ENCODE measurements at places on chromosomes 6 and 20. TPM values are rescaled to one million over a fixed set of nuclear protein-coding genes. Genes with fewer than 3 reads are reported as not detected.
A peak's percentile ranks its signal among the peaks of the same experiment; 100 is the strongest.

DNA sequence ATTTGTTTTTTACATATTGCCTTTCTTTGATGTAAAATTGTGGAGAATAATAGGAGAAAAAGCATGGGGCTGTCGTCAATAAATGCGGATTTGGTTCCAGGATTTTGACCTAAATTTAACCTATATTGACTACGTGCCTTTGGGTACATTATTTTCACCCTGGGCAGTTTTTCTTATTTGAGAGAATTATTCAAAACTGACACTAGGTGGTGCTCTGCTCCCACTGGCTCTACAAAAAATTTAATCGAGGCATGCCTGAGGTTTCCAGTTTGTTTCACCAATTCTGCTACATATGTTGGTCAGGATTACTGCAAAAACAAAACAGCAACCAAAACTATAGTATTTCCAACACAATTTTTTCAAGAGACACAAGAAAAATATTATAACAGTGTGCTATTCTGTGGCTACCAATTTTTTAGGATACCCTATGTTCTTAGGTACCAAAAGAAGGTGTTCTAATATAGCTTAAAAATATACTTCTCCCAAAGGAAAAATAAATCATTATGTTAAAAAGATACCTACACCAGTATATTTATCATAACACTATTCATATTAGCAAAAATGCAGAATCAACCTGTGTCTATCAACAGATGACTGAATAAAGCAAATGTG is 48.6 kb upstream of the FABP7 start:
- H3K27ac ChIP-seq: no peak overlapping the region
- peaks cover 5% of the 10 kb centered on the region for H3K4me1 ChIP-seq
- H3K36me3 ChIP-seq: no peaks in the 10 kb centered on the region
- H3K27me3 ChIP-seq: no peaks in the 10 kb centered on the region
- DNase-seq: no peak
- H3K4me3 ChIP-seq: no peak overlapping the region

- H3K27ac ChIP-seq: peak overlapping the region; percentile 66
- no peak for DNase-seq
- no peak overlapping the region for H3K4me3 ChIP-seq
- H3K4me1 ChIP-seq: peaks cover 89% of the 10 kb centered on the region
- no peaks in the 10 kb centered on the region for H3K27me3 ChIP-seq
Observed at GRCh38 chr6:108677357-108677756, 116.6 kb downstream of the FOXO3 start.

DNA sequence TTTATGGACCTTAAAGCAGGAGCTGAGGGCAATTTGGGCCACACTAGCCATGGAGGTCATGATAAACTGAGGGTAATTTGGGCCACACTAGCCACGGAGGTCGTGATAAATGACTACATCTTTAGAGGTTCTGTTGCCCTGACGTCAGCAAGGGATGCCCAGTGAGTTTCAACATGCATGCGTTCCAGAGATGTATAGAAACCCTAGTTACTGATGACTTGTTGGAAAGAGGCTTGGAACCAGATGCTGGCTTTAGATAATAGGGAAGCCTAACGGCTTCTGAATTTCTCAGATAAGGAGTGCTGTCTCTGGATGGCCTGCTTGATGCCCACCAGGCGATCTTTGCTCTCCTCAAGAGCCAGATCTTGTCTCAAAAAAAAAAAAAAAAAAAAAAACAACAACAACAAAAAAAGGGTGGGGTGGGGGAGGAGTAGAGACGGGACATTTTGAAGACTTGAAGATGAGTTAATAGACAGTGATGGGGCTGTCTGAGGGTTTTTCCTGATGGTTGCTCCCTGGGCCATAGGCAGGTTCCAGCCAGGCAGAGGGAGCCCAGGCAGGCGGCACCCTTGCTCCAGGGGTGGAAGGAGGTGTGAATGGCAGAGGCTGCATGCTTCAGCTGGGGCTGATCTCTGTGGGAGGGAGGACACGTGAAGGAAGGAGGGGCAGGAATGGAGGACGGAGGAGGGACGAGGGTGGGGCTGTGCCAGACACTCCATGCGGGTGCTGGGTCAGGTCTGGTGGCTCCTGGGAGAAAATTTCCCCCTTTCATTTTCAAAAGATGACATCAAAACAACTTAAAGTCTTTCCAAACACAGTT is 27.0 kb upstream of the FRMD1 start:
- no peaks in the 10 kb centered on the region for H3K36me3 ChIP-seq
- H3K27ac ChIP-seq: no peak overlapping the region
- no peaks in the 10 kb centered on the region for H3K4me1 ChIP-seq

GRCh38 chr6:153595903-153596302 is 443.1 kb upstream of the OPRM1 start:
- no peak for DNase-seq
- H3K4me3 ChIP-seq: no peak overlapping the region
- H3K27ac ChIP-seq: no peak overlapping the region
- H3K27me3 ChIP-seq: no peaks in the 10 kb centered on the region

Gene KIZ
- 21.1 TPM for total RNA-seq

All from gastrocnemius medialis (tissue), 4 donors.